ENCODE measurements at places on chromosomes 12 and 14.
A peak's percentile ranks its signal among the peaks of the same experiment; 100 is the strongest.

DNA sequence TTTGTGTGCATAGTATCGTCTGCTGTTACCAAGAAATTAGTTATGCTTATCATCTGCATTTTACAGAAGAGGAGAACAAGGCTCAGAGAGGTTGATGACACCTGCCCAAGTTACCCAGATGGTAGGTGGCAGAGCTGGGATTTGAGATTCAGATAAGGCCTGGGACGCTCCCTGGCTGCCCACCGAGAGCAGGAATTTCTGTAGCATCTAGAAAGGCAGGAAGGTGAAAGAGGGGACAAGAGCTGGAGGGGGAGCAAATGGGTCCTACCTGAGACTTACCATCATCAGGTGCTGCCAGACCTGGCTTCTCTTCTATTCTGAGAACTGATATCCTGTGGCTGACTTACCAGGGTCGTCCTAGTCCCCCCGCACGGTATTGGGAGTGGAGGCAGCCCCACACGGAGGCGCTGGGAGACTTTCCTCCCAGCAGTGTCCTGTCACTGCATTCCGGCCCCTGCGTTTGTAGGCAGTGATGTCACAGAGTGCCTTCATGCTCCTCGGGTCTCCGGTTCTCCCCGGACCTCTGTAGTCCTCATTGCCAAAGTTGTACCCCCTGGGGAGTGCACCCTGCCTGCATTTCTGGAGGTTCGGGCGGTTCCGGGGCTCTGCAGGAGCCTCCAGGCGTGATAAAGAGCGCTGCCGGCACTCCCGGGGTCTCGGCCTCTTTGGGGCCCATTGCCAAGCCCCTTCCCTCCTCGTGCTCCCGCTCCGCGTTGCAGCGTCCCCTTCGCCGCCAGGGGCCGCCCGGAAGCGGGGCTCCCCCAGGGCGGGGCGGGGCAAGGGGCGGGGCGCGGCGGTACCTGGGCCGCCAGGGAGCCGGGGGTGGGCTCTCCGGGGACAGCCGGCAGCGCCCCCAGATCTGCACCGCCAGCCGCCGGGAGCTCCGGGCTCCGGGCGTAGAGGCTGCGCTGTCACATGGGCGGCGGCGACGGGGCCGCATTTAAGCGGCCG is at the start of gene CABP1:
CABP1 (plus strand) TSS at position 856 of the 951 bp plus-strand sequence; CDS start at position 916, 60 bp downstream.
- DNase-seq, result peak; percentile 87

GRCh38 chr14:85325134-85326017 is 204.6 kb upstream of the FLRT2 start:
- DNase-seq, result no peak

DNA sequence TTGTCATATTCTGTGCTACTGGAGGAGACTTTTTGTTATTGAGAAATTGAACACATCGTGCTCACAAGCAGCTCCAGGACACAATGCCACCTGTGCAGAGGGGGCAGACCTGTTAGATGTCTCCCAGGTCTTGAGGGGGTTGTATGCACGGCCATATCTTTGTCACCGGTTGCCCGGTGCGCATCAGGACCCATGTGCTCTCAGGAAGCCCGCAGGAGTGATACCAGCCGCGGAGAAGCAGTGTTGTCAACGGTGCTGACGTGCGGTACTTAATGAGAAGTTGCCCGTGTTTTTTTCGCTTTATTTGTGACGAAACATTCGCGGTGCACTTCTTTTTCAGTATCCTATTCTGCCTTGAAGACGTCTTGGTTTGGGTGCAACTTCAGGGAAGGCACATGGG is 128.2 kb upstream of the RTL1 start:
- DNase-seq, result no peak

GRCh38 chr14:88962356-88962755 is 137.9 kb downstream of the TTC8 start:
- no peak for DNase-seq

DNA sequence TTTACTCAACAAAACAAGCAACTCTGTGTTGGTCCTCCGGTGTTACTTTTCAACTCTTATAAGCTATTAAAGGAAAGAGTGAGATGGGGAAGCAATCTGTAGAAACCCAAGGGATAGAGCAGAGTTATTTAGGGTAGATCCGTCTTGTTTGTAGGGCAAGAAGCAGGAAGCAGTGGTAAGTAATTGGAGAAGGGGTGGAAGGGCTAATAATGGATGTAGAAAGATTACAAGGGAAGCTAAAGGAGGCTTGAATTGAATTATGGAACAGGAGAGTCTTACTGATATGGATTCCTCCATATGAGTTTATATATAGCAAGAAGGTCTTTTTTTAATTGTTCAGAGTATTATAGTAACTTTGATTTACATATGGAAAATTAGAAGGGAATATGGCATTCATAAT is 72.7 kb downstream of the MNAT1 start:
- DNase-seq, result no peak

GRCh38 chr12:72485017-72485701 is 213.0 kb downstream of the TRHDE start:
- no peak for DNase-seq

DNA sequence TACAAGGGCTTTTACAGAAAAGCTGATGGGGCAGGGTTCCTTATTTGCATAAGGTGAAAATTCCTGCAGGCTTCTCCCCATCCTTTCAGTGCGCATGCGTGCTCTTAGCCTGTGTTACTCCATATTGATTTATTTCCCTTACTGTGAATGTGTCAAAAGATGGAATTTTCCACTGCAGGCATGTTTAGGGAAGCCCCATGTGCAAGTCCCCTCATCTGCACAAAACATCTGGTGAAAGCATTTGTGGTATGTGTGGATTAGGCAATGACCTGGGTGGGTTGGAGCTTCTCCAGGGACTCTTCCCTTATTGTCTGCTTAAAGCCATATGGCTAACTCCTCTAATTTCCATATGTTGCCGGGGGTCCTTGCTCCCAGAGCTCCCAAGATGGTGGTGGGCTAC is 912.7 kb upstream of the LRFN5 start:
- DNase-seq, result no peak

- DNase-seq, result no peak
Observed at GRCh38 chr12:49930515-49931288, 19.8 kb upstream of the AQP2 start.

- no peak for DNase-seq
Observed at GRCh38 chr12:124322271-124322998, 27.5 kb downstream of the RFLNA start.

Data from CD4-positive, alpha-beta T cell treated with Interleukin-17A for 4 hours (primary cell).